Occipital lobe (tissue), 3 donors: ENCODE measurements at places on chromosomes 1 and 21. TPM values are rescaled to one million over a fixed set of nuclear protein-coding genes. Genes with fewer than 3 reads are reported as not detected.
A peak's percentile ranks its signal among the peaks of the same experiment; 100 is the strongest.

- DNase-seq, result no peak
Observed at GRCh38 chr1:240116831-240117769, 25.4 kb downstream of the FMN2 start.

GRCh38 chr1:226606311-226607267 is 58.0 kb downstream of the STUM start:
- DNase-seq, result no peak

GRCh38 chr1:151568626-151569088 is 28.5 kb downstream of the TUFT1 start:
- no peak for DNase-seq

- no peak for DNase-seq
Observed at GRCh38 chr1:86068841-86069756, 87.5 kb downstream of the COL24A1 start.

DNA sequence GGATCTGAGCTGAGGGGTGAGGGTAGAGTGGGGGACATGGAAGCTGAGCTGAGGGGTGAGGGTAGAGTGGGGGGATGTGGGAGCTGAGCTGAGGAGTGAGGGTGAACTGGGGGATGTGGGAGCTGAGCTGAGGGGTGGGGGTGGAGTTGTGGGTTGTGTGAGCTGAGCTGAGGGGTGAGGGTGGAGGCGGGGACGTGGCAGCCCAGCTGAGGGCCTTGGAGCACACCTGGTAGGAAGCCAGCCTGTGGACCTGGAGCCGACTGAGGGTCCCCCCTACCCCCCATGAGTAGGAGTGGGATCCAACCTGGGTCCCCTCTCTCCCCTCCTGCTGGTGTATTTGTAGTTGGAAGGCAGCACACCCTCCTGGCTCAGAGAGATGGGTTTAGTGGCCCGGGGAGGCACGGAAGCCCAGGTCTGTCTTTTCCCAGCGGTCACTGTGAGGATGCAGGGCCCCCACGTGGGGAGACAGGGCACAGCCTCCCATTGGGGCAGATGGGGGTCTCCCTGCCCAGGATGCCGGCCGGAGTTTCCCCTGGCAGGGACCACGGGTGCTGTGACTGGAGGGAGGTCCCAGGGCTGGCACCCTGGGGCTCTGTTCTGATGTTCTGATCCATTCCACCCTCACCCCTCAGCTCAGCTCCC is 13.2 kb upstream of the NPHP4 start:
- no peak for DNase-seq

DNA sequence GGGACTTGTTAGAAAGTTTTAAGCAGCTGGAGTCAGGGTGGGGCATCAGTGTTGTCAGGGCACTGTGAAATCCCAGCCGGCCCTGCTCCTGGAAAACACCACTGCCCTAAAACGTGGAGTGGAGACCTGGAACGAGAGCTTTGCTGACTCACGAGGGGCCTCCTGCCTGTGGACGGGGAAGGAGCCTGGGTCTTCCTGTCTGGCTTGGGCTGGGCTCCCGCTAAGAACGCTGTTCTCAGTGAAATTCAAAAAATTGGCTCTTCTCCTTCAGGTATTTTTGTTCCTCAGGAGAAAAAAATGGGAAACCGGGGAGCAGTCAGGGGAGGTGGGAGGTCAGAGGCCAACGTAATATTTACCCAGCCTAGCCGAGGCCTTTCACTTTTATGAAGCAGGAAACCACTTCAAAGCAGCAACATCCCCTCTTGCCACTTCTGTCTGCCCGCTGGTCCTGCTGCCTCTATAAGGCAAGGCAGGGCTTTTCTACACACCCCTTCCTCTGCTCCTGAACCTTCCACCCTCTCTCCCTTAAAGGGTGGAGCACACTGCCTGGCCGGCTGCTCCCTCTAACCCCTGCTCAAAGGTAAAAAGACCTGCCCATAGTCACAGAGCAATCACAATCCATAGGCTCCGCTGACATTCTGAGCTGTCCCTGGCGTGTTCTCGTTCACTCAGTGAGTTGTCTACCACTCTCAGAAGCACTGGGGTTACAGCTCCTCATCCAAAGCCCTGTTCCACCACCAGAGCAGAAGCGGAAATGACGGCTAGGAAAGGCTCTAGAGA is 8.0 kb downstream of the PLXNA2 start:
- DNase-seq, result no peak

Gene CENPL
- total RNA-seq, result 25.6 TPM

Gene PRXL2B
- total RNA-seq, result 11.9 TPM

DNA sequence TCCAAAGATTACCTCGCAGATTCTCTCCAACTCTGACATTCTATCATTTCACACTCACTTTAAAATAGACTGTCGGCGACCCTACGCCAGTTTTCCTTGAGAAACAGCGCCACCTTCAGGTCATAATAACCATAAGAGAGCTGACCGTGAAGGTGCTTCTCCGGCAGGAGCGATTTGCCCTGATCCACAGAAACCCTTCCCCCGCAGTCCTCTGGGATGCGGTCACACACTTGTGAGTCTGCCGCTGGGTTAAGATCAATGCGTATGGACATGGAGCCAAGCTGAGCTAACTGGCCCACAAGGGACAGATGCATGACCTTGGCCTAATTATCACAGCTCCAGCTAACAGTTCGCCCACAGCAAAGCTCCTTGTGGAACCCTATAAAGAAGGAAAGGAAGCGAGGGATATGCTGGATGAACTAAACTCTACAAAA is 32.8 kb upstream of the IFNAR2 start:
- peak; percentile 33 for DNase-seq

GRCh38 chr1:46197964-46198811 is at the start of gene POMGNT1:
POMGNT1 (minus strand) TSS chr1:46198434; CDS start chr1:46197821, 613 bp downstream.
- DNase-seq, result peak; percentile 60

DNA sequence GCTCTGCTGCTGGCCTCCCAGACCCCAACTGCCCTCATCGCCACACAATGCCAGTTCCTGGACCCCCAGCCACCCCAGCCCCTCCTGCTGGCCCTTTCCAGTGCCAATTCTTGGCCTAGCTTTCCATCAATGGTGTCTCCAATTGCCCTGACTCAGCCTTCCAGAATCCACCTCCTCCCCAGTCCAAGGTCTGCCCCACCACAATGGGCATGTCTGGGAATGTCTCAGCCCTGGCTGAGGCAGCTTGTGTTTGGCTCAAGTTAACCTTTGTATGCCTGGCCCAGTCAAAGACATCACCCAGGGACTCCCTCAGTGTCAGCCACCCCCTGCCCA is 16.4 kb downstream of the ALDH4A1 start:
- DNase-seq, result no peak

GRCh38 chr1:32989160-32990050 is 24.8 kb upstream of the RNF19B start:
- DNase-seq, result no peak

Gene RORC
- total RNA-seq, result 0.16 TPM

Gene TDRD10
- total RNA-seq, result 0.16 TPM

Gene IL20
- 0.47 TPM for total RNA-seq

Gene PCAT6
- total RNA-seq, result not detected

Gene RNU1-2
- under 0.01 TPM for total RNA-seq

DNA sequence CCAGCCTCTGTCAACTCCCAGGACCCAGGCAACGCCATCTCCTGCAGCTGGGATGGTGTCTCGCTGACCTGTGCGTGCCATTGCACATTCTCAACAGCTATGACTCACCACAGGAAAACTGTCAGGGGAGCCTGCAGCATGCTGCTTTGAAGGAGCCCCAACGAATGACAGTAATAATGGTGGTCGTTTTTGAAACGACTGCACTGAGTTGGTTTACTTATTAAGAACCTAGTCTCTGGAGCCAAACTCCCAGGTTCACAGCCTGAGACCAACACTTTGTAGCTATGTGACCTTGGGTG is 21.6 kb downstream of the TCEA3 start:
- DNase-seq, result no peak

GRCh38 chr21:15437883-15438282 is 291.9 kb upstream of the USP25 start:
- no peak for DNase-seq

GRCh38 chr1:165300400-165300903 is 56.1 kb downstream of the LMX1A start:
- DNase-seq, result no peak

DNA sequence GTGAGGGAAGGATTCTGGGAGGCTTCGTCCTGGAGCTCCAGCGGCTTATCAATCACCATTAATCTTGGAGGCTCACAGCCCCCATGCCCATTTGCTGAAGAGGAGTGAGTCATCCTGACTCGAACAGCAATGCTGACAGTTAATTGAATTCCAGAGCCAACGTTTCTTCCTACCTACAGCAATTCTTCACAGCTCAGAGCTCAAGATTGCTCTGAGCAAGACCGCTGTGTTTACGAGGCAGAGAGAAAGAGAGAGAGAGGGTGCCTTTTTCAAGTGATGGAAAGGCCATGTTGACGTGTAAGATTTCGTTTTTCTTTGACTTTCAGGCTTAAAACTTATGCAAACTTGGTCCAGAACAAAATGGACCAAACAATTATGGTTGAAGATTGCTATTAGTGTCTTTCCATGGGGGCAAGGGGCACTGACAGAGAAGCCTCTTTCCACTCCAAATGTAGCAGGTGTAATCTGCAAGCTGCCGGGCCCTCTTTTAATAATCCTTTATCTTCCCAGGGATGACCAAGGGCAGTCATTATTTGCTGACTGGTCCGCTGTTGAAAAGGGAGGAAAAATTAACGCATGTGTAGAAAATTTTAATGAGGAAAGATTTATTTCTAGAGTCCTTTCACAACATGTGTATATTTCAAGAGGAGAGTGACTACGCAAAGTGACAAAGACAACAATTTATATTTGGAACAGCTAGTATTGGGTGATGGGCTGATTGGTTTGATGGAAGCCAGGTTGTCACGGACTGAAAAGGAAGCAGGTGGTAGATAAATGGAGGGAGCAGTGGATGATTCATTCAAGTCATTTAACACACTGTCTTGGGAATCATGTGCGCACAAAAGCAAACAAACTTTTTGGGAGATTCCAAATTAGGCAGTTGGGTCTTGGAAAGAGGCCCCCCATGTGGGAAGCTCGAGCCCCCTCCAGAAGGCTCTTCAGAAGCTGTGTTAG is 136.1 kb upstream of the IRF2BP2 start:
- no peak for DNase-seq

Gene PRRX1
- total RNA-seq, result 5.5 TPM

Gene AVPR1B
- not detected for total RNA-seq

Gene SERPINC1
- 0.94 TPM for total RNA-seq

GRCh38 chr1:20819818-20820217 is 32.7 kb upstream of the HP1BP3 start:
- DNase-seq, result no peak

DNA sequence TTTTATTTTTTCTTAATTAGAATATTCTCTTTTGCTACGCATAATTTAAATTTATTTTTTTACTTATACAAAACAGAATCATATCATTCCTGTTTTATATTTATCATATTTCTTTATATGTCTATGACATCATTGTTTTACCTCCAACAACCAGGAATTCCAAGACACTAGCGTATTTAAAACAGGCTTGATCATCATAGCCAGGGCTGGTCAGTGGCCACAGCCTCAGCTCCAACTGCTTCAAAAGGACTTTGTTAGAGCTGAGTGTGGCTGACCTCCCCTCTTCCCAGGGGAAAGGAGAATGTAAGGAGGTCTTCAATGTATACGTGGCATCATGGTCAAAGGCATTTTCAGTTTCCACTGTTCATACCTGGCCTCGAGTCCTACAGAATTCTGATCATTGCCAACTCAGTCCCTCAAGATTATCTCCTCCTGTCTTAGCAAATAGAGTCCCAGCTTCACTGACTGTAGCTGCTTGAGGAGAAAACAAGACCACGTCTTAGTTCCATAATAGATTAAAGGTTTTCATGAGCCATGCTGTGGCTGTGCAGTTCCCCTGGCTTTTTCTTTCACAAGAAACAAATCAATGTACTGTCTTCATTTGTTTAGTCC is 444.0 kb downstream of the PTPRC start:
- DNase-seq, result no peak

DNA sequence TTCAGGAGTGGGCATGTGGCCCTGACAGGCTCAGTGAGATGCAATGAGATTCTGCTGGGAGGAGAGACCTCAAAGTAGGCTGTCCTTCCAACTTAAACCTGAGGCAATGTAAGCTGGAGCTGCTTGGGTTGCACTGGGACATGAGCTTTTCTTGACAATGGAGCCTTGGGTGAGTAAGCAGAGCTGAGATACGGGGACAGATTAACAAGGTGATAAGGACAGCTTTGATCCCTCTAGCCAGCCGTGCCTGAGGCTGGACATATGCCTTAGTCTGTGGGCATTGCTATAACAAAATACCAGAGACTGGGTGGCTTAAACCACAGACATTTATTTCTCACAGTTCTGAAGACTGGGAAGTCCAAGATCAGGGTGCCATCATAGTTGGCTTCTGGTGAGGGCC is 18.3 kb upstream of the NGF start:
- DNase-seq, result no peak

Gene PLA2G4A
- total RNA-seq, result 2.3 TPM

- DNase-seq, result no peak
Observed at GRCh38 chr1:110750562-110750961, 75.8 kb upstream of the KCNA3 start.

Gene UBE2Q1
- total RNA-seq, result 20.6 TPM

Gene FAM167B
- 2.0 TPM for total RNA-seq

GRCh38 chr1:24545662-24546061 is 10.2 kb upstream of the NCMAP start:
- DNase-seq, result no peak

Gene PSRC1
- 11.4 TPM for total RNA-seq

- no peak for DNase-seq
Observed at GRCh38 chr1:63274371-63274770, 48.0 kb upstream of the FOXD3 start.

Gene KRTAP13-2
- total RNA-seq, result not detected
